ENCODE measurements at places on chromosomes 12 and 14. TPM values are rescaled to one million over a fixed set of nuclear protein-coding genes. Genes with fewer than 3 reads are reported as not detected.

DNA sequence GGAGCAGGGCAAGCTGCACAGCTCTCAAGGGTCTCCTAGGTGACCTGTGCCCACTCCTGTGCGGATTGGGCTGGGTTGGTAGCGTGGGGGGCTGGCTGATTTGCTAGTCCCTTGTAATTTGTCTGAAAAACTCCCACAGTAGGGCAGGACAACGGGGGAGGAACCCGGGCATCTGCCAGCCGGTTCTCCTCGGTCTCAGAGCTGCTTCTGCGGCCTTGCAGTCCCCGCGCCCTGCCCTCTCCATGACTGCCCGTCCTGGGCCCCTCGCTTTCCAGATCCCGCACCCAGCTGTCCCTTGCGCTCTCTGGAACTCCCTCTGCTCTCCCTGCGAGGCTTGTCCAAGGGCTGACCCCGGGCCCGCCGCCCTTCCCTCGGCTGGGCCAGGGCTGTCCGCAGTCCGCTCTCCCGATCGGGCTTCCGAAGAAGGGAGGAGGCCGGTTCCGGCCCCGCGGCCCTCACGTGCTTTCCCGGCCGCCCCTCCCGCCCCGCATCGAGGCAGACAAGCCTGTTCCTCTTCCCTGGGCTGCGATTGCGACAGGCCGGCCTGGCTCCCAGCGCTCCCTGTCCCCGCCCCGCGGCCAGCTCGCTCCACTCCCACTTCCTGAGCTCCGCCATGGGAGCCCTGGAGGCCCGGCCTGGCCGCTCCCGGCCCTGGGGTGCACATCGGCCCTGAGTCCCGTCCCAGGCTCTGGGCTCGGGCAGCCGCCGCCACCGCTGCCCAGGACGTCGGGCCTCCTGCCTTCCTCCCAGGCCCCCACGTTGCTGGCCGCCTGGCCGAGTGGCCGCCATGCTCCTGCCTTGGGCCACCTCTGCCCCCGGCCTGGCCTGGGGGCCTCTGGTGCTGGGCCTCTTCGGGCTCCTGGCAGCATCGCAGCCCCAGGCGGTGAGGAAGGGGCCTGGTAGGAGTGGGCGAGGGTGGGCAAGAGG is at the start of gene LTBR:
Gene LTBR (plus strand): TSS at position 591 of the 927 bp plus-strand sequence. CDS start 197 bp downstream, at position 788.
- H3K4me3 ChIP-seq: peak within 1 kb of the TSS; percentile 76
- no peak within 1 kb of the TSS for H3K27ac ChIP-seq
- H3K27me3 ChIP-seq: peaks cover 3% of the 10 kb centered on the region
- H3K4me1 ChIP-seq: no peaks in the 10 kb centered on the region

DNA sequence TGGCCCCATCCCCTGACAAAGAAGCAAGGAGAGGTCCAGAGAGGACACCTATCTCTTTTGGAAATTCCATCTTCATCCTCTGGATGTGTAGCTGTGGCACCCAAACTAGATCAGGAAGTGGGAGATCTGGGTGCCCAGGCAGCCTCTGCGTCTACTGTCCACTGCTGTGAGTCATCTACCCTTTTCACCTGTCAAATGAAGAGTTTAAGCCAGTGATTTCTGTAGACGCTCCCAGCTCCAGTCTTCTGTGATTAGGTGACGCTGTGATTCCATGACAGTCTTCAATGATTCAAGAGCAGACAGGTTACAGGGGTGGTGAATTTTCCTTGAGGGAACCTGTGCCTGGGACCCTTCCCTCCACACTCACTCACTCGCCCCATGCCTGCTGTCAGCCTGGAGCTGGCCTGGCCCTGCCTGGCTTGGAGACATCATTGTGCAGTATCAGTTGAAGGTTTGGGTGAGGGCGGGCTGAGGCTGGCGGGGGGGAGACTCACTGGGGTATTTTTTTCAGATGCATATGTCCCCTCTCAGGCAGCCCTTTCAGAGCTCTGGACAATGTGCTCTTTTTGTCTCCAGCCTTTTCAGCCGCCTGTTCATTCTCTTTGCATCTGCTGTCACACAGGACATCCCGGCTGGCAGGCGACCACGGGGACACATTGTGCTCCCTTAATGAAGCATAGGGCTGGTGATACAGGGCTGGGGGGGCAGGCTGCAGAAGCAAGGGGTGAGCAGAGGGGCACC is 56.8 kb upstream of the PARP11 start:
- no peak for DNase-seq
- H3K4me3 ChIP-seq: no peak overlapping the region
- no peaks in the 10 kb centered on the region for H3K27me3 ChIP-seq
- H3K4me1 ChIP-seq: peaks cover under 1% of the 10 kb centered on the region
- no peak overlapping the region for H3K27ac ChIP-seq
- H3K36me3 ChIP-seq: no peaks in the 10 kb centered on the region

DNA sequence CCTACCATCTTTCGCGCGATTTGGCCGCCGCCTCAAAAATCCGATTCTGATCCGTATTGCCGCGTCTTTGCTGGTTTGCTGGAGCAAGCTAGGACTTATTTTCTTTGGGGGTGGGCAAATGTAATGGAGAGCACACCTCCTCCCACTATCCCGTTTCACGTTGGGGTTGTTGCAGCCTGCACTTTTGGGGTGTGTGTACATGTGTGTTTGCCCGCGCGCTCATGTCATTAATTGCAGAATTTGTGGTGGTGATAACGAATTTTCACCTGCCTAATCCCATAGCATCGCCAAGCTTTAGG is 657 bp downstream of the METAP2 start:
- peak overlapping the region; percentile 100 for H3K4me3 ChIP-seq
- H3K27me3 ChIP-seq: peaks cover 7% of the 10 kb centered on the region
- DNase-seq: no peak
- H3K36me3 ChIP-seq: peaks cover 12% of the 10 kb centered on the region

DNA sequence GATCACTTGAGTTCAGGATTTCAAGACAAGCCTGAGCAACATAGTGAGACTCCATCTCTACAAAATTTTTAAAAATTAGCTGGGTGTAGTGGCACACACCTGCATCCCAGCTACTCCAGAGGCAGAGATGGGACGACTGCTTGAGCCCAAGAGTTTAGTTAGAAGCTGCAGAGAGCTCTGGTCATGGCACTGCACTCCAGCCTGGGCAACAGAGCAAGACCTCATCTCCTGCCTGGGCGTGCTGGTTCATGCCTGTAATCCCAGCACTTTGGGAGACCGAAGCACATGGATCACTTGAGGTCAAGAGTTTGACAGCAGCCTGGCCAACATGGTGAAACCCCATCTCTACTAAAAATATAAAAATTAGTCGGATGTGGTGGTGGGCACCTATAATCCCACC is 20.2 kb downstream of the CLIP1 start:
- peaks cover 3% of the 10 kb centered on the region for H3K36me3 ChIP-seq
- no peak overlapping the region for H3K4me3 ChIP-seq
- H3K4me1 ChIP-seq: peaks cover 41% of the 10 kb centered on the region
- no peak for DNase-seq
- H3K27me3 ChIP-seq: no peaks in the 10 kb centered on the region

DNA sequence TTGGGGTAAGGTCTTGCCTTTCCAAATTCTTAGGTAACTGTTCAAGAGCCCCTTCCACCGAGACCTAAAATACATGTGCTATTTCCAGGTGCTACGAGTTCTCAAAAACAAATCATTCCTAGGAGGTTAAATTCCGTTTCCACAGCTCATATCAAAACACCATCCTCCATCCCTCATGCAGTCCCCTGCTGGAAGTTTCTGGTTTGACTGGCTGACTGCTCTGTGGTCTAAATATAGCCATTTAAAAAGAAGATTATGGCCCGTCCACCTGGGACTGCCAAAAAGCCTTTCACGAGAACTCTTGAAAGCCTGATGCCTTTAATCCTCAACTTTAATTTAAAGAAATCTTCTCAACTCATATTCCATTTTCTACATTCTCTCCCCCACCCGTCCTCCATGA is 201.5 kb upstream of the MYL2 start:
- DNase-seq: no peak
- no peaks in the 10 kb centered on the region for H3K36me3 ChIP-seq
- no peaks in the 10 kb centered on the region for H3K4me1 ChIP-seq
- no peaks in the 10 kb centered on the region for H3K27me3 ChIP-seq
- H3K4me3 ChIP-seq: no peak overlapping the region
- H3K27ac ChIP-seq: no peak overlapping the region

DNA sequence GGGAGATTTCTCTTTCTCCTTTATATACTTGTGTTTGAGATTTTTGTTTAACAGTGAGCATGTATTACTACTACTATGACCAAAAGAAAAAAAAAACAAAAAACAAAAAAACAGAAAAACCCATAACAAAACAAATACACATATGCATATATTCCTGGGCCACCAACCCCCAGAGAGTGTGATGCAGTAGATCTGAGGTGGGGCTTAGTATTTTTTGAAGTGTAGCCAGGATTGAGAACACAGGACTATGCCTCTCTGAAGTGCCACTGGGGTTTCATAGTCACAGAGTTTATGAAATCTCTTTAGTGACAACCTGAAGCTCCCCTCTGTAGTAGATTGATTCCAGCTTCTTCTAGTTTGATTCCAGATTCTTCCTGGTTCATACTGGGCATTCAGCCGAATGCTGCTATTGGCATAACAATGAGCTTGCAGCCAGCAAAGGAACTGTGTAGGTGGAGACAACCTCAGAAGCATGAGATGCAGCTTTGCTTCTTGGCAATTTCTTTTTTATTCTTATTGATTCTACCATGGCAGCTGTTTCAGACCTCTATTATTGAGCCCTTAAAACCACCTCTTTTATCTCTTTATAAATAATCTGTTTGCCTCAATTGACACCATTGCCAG is 15.5 kb upstream of the ANO4 start:
- no peak overlapping the region for H3K27ac ChIP-seq
- DNase-seq: no peak
- no peaks in the 10 kb centered on the region for H3K4me1 ChIP-seq
- H3K4me3 ChIP-seq: no peak overlapping the region
- H3K36me3 ChIP-seq: no peaks in the 10 kb centered on the region

- H3K36me3 ChIP-seq: no peaks in the 10 kb centered on the region
- no peaks in the 10 kb centered on the region for H3K4me1 ChIP-seq
- no peaks in the 10 kb centered on the region for H3K27me3 ChIP-seq
- no peak overlapping the region for H3K4me3 ChIP-seq
- no peak for DNase-seq
These were observed 44.4 kb downstream of the NTF3 start for GRCh38 chr12:5476356-5476755.

The SLC17A8 gene
- polyA plus RNA-seq: not detected

The KRT73 gene
- polyA plus RNA-seq: 0.82 TPM

The PMCH gene
- polyA plus RNA-seq: not detected

Data from immature natural killer cell (primary cell).